Inflammatory macrophage (primary cell): ENCODE measurements at places on chromosomes 6 and 20.

DNA sequence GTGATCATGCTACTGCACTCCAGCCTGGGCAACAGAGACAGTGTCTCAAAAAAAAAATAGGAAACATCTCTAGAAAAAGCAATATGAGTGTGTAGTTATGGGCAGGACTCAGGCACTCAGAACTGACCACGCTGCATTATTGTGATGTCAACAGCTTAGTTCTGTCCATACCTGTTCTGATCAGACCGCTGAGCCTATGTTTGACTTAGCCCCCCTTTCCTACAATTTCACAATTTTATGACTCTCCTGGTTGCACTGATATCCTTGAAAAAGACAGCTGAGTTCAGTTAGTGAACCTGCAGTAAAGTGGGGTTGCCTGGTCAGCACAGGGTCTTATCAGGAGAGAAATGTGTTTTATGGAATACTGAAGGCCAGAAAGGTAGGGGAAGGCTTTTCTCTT is 37.8 kb upstream of the PRDM1 start:
- no peak for DNase-seq

DNA sequence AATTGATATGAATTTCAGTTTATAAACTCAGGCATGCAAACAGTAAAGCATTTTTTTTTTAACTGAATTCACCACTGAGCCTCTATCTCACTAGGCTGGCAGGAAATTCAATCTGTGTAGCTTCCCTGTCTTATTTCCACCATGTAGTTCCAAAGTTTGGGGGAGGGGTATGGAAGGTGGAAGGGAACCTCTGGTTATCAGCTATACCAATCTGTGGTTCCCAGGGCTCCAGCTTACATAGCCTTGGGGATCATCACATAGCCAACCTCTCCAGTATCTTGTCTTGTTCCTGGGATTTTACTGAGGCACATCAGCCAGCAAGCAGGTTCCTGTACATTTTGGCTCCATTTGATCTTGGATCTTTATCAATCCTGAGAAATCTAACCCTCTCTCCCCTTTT is 15.6 kb downstream of the RAD21L1 start:
- DNase-seq = no peak

DNA sequence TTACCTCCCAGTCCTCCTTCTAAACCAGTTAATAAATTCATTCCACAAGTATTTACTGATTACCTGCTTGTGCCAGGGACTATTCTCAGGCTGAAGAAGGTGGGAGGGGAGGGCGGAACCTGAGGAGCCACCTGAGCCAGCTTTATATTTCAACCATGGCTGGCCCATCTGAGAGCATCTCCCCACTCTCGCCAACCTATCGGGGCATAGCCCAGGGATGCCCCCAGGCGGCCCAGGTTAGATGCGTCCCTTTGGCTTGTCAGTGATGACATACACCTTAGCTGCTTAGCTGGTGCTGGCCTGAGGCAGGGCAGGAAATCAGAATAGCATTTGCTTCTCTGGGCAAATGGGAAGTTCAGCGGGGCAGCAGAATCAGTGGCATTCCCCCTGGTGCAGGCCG is 4.9 kb upstream of the AAR2 start:
- DNase-seq = no peak

DNA sequence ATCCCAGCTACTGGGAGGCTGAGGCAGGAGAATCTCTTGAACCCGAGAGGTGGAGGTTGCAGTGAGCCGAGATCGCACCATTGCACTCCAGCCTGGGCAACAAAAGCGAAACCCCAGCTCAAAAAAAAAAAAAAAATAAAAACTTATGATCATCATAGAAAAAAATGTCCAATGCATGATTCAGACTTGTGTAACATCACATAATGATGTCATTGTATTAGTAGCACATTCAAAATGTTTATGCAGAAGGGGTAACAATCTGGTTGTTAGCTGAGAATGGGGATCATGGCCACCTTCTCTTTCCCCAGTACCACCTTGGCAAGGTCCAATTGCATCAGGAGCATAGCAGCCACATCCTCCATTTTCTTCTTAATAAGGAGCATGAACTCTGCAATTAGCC is 137.6 kb upstream of the MARCKS start:
- no peak for DNase-seq

DNA sequence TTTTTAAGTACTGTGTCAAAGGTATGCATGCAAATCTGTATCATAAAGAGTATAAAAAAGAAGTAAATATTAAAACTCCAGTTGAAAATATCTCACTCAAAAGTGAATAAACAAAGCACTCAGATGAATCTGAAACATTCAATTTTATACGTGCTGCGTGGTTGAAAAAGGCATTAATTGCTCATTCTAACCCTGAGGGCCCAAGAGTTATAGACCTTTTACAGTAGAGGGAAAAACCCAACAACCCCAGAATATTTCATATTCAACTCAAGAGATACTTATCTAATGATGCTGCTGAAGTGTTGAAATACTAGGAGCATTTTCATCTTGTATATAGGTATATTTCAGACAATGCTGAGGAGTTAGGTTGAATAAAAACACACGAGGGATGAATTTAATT is 862.8 kb upstream of the CITED2 start:
- DNase-seq = no peak

DNA sequence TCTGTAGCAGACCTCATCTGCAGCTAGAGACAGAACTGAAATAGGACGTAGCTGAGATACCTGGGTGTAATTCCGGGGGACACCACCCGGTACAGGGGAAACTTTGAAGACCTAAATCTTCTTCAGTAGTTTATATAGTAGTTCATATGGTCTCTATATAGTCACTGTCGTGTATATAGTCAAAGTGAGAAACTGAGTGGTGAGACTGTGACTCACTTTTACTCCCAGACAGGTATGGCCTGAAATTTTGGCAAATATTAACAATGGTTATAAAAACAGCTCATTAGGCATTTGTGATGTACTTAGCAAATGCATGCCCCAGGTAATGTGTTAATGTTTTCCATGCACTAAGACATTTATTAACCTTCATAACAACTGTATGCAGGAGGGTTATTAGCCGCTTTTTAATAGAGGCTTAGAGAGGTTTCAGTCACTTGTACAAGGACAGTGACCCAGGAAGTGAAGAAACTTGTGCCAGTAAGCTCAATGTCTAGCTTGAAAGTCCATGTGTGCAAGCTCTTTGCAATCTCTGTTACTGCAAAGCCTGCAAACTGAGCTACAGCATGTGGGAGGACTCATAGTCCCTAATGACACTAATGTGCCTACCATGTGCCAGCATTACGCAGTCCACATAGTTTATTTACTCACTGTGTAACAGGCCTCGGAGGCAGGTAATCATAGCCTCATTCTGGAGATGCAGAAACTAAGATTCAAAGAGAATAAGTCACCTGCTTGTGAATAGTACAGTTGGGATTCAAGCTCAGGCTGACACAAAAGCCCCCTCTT is 165.4 kb upstream of the CHD6 start:
- DNase-seq = no peak

DNA sequence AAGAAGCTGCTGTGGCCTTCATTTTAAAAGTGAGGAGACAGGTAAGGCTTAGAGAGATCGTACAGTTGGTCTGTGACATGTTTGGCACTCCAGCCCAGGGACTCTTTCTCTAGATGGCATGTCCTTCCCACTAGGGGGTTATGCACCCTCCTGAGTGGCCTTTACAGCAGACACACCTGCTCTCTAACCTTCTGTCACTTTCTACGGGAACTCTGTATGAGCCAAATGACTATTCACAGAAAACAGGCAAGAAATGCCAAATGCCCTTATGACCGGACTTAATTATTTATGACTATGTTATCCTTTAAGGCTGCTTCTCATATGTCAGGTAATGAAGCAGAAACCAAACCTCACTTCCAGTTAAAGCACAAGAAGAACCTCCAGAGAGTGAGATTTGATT is 91.2 kb downstream of the MAP3K5 start:
- no peak for DNase-seq

DNA sequence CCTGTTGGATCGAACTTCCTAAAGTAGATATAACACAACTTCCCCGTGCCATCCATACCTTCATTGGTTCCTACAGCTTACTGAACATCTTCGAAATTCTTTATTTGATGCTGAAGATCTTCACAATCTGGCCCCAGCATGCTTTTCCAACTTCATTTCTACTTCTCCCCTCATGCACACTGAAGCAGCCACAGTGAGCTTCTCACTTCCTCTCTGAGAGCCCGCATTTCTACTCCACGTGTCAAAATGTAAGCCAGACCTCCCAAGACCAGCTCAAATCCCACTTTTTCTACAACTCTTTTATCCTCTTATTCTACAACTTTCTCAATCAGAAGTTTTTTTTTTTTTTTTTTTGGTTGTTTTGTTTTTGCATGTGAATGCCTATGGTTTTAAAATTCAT is 254.7 kb downstream of the GMPR start:
- peak; percentile 14 for DNase-seq

DNA sequence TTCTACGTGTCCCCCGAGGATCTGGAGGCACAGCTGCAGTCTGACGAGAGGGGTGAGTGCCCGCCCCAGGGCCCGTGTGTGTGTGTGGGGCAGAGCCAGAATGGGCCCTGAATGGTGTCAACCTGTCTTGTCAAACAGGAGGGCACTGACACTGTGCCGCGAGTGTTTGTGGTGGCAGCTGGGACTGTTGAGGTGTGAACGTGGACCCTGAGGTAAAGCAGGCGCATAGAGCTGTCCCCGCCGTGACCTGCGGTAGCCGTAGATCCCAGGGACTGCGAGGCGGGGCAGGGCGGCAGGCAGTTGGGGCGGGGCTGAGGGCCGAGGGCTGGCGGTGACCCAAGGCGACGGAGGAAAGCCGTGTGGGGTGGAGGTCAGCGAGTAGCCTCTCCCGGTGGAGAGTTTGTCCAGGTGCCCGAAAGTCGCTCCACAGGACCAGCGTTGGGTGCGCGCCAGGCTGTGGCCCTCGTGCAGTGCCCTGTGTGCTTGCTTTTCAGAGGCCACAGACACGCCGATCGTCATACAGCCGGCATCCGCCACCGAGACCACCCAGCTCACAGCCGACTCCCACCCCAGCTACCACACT is 25.2 kb downstream of the UCKL1 start:
- DNase-seq = no peak

- no peak for DNase-seq
Measured at GRCh38 chr20:58709703-58710039, 17.1 kb downstream of the NPEPL1 start.

DNA sequence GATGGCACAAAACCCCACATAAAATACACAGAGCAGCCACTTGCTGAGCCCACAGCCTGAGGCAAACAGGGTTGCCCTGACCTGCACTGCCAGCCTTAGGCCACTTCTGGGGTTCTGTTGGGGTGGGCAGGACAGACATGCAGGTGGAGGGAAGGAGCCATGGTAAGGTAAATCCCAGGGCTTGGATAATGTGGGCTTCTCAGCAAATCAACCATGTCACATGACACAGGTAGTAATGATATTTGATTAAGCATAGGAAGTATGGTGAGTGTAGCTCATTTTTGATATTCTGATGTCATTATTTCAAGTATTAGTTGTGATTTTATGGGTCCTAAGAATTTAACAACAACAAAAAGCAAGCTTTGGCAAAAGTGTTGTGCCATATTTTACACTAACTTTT is 124.6 kb downstream of the FOXA2 start:
- no peak for DNase-seq

- no peak for DNase-seq
Measured at GRCh38 chr20:49797344-49797615, 15.3 kb upstream of the SLC9A8 start.

DNA sequence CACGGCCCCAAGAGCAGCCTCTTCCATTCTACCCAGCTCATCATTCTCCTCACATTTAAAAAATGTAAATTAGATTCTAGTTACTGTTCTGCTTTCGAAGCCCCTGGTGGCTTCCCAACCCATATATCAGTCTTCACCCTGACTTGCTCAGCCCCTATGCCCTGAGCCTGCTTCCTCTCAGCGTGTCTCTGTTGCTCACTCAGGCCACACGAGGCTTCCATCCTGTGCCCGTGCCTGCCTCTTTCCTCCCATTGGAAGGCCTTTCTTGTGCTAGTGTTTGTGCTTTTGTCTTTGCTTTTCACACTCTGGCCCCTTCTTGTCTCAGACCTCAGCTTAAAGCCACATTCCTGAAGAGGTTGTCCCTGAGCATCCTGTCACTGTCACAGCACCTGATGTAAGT is 78.1 kb downstream of the AFDN start:
- DNase-seq = no peak

DNA sequence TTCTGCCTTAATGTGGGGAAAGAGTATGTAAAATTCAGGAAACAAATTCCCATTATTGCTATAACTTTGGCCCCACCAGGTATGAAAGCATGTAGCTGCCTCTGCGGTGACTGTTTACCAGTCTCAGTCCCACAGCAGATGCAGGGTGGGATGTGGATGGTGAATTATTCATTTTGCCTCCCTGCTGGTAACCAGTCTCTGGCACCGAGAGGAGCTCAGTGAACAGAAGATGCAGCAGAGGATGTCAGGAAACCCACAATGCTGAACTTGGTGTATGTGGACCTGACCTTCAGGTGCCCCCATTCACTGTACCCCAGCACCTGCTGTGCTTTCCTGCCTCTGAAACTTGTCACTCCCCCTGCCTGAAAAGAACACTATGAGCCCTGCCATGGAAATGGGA is 8.8 kb upstream of the METTL24 start:
- no peak for DNase-seq

GRCh38 chr6:12111363-12111670 is 99.2 kb downstream of the HIVEP1 start:
- DNase-seq = no peak

GRCh38 chr6:20314866-20315845 is 86.5 kb upstream of the E2F3 start:
- DNase-seq = peak; percentile 13

DNA sequence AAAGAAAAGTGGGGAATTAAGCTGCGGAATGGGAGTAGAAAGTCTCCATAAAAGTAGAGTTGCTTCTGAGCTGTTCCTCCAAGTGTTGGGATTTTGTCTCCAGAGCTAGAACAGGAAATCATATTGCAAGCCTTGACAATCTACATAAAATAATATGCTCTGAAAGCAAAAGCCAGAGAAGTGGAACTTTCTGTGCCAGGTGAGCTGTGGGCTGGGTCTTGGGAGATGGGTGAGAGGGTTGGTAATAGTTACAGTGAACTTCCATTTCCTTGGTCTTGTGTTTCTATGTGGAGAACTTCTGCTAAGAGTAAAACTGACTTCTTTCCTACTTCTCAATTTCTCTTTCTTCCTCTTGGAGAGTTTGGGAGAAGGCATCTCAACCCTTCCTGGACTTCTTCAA is 6.3 kb upstream of the HMGN4 start:
- DNase-seq = no peak
